ENCODE measurements at places on chromosomes 11 and 22. TPM values are rescaled to one million over a fixed set of nuclear protein-coding genes. Genes with fewer than 3 reads are reported as not detected.

Gene SCN3B
- 0.35 TPM for total RNA-seq

Gene TBX10
- not detected for total RNA-seq

DNA sequence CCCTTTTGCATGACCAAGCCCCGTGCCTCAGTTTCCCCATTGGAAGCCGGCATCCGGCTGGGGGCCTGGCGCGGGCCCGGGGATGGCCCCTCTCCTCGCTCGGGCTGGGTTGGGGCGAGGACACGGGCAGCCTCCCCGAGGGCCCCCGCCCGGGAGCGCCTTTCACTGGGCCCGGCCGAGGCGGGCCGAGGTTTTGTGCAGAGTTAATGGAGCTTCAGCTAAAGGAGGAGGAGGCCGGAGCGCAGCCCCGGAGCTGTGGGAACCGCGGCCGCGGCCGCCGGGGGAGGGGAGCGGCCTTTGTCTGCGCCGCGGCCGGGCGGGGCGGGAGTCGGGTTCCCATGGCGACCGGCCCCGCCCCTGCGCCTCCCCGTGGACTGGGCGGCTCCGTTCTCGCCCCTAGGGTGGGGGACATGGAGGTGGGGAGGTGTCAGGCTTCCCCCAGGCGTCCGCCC is 1.4 kb upstream of the MAPK11 start:
- peak; percentile 15 for DNase-seq

Gene CDC45
- total RNA-seq = 0.70 TPM

DNA sequence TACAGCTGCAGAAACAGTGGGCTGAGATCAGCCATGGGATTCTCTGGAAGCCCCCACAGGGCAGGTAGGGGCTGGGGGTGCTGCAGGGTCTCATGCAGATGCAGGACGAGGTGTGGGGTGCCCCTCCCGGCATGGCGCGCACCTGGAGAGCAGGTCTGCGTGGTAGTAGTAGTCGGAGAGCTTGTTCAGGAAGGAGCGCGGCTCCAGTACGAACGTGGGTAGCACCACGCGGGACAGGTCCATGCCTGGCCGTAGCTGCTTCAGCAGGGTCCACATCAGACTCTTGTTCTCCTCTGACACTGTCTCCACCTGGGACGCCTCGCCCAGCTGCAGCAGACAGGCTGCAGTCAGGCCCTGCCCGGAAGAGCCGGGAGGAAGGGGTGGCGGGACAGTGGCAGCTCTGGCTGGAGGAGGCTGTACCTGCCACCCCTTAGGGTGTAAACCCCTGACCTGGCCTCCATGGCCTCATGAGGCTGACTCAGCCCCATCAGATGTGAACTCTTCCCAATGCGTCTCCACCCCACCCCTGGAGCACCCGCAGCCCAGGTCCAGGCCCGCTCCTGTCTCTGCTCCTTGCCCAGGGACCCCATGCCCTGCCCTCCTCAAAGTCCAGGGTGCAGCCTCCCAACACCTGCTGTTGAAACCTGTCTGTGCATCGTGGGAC is 47.0 kb upstream of the CARS1 start:
- no peak for DNase-seq

GRCh38 chr11:71485063-71485399 is 32.0 kb downstream of the NADSYN1 start:
- DNase-seq = no peak

Gene MMP7
- 2,825 TPM for total RNA-seq

DNA sequence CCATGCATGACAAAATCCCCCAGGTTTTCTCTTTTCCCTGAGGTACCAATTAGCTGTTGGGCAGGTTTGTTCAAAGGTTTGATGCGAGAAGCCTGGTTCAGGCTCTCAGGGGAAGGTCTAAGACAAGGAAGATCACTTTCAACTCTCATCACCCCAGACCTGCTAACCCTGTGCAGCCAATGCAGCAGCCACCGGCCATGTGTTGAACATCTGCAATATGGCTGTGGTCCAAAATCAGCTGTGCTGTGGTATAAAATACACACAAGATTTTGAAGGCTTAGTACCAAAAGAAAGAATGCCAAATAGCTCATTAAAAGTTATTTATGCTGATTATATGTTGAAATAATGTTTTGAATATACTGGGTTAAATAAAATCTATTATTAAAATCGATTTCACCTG is 58.5 kb downstream of the SMCO4 start:
- no peak for DNase-seq

DNA sequence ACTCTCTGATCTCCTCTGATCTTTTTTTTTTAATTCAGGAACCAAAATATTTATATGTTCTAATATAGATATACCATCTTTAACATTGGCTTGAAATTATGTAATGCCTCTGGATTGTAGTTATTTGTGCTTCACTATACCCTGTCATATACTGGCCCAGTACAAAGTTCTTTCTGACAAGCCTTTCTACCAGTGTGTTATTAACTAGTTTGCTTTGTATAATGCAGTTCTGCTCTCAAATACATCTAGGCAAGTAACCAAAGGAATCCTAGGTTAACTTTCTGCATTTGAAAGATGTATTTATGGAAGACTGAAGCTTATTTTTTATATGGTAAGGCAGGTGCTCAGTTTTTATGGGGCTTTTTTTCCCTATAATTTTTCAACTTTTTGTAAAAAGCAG is 36.1 kb downstream of the ARHGEF12 start:
- DNase-seq = no peak

GRCh38 chr11:65172600-65172999 is 2.6 kb downstream of the SPDYC start:
- no peak for DNase-seq

Gene RIBC2
- 0.30 TPM for total RNA-seq

All from renal cortical epithelial cell (primary cell).